ENCODE measurements at places on chromosomes 16 and 17.

DNA sequence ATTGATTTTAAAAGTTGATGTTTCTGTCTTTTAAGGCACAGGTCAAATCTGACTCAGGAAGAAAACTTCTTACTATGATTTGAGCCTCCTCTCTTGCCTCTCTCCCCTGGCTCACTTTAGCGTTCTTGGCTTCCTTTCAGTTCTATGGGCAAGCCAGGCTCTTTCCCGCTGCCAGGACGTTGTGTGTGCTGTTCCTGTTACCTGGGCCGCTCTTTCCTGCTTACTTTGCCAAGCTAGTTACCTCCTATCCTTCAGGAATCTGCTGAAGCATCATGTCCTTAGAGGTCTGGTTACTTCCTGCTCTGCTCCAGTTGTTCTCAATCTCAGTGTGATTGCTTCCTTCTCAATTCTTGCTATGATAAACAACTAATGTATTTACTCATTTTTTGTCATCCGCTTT lies 1108.5 kb upstream of the EEF2KMT start:
- DNase-seq: no peak

DNA sequence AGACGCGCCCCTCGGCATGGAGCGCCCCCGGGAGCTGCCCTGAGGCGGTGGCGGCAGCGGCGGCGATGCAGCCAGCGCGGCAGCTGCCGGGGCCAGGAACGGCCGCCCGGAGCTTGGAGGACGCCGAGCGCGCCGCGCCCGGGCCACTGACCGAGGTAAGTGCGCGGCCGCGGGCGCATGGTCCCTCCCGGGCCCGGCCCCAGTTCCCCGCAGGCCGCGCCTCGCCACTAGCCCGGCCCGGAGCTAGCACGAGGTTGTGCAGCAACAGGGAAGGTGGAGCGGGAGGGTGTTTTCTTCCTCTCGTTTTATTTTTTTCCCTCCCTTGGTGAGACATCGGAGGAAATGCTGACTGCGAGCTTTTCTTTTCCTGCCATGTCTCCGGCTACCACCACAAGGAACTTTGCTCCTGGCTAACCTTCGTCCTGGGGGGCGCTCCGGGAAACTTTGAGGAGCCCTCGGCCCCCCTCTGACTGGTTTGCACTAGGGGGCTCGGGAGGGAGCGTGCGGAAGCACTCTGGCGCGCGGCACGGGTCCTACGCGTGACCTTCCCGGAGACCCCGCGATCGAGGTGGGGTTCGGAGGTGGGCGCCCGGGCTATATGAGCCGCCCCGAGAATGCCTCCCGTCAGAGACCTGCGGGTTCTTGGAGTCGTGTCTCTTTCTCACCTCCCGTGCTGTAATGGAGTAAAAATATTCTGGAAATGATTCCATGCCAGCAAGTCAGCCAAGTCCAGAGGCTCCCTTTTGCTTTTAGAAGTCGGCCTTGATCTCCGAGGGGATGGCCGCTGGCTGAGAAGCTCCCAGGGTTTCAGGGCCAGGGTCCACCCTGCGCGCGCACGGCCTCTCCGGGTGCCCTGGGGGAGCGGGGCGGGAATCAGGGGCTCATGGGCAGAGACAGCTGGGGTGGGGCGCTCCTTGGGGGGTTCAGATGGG lies 868 bp downstream of the KCNJ12 start:
- no peak for DNase-seq

GRCh38 chr16:74623214-74623838 lies 16.4 kb upstream of the GLG1 start:
- DNase-seq: no peak

DNA sequence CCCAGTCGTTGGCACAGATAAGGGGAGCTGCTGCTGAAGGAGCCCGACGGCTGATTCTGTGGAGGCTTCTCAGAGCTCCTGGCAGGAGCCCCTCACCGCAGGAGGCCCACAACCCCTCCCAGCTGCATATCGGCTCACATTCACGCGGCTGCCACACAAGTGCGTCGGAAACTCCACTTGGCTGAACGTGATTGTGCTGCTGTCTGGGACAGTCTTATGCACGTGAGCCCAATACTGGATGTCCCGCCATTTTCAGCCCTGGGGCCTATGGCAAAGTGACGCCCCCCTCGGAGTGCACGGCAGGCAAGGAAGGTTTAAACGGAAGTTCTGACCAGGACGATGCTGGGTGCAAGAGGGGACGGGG lies 8.7 kb upstream of the PITPNA start:
- no peak for DNase-seq

GRCh38 chr17:17567631-17568030 lies 23.9 kb downstream of the PEMT start:
- no peak for DNase-seq

- DNase-seq: no peak
Observed at GRCh38 chr16:80518436-80518835, 22.4 kb upstream of the DYNLRB2 start.

DNA sequence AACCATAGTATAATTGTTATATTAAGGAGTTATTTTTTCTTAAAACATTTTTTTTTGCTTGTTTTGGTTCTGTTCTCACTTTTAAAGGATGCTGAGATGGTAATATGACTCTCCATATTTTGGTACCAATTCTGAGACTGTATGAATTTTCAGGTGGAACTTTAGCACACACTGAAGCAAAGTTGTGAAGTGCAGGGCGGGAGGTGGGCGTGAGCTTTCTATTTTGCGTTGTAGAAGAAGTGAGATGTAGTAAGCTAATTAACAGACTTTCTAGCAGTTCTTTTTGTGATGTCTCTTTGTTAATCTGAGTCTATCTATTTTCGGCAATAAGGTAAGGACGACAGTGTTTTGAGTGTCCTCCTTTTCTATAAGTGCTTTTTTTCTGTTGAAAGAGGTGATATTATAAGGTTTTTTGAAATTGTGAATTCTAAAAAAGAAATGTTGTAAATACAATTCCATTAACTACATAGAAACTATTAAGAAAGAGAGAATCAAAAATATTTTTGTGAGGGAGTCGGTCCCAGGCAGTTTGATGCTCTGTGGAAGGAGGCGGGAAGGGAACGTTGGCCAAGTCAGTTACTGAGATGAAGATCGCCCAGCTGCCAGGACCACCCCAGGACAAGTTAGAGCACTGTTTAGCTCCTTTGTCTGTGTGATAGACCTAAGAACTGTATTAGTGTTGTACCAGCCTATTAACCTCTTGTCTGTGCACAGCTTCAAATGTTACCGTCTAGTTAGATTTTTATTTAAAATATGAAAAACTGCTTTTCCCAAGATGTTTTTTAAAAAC lies 65.0 kb downstream of the CCDC182 start:
- no peak for DNase-seq

- no peak for DNase-seq
Observed at GRCh38 chr16:87180069-87180468, 137.1 kb downstream of the C16orf95 start.

DNA sequence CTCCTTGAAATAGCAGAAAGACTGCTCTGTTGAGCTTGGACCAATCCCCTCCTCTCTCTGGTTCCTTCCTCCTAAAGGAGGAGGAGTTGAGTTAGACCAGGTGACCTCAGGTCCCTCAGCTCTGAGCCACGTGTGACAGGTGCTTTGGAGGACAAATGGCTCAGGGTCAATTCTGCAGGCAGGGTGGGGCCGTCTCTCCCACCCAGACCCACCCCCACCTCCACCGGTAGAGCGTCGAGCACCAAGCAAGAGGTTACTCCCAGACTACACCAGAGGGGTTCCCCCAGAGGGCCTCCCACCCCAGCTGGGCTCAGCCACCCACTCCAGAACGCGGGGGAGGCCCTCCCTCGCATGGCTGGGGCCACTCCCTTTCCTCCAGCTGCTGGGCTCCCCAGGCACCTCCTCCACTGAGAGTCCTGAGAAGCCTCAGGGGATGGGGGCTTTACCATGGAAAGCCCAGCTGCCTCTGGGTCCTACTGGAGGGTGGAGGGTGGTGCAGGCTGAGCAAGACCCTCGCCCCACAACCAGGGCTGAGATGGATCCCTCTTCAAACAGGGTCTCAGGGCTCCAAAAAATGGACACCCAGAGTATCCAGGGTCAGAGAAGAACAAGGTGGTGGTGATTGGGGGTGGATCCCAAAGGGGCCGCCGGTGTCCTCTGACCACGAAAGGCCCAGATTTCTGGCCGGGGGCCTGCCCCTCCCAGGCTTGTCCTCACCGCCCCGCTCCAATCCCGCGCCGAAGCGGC lies 7.6 kb downstream of the MYO1C start:
- DNase-seq: peak; percentile 32

DNA sequence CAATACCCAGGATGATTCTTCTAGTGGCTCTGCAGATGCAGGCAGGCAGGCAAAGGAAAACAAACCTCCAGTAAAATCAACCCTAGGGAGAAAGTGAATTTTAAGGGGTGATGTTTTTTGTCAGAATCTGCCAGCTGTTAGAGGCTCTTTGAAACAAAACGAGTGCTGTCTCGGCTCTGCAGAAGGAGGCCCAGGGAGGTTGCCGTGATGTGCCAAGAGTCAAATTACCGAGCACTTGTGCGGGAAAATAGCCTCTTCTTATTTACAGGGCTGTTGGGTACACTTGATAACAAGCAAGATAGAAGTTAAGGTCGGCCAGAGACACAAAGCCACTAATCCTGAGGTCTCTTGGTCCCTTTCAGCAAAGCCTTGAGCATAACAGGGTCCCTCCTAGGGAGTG lies 68.9 kb upstream of the EEF2KMT start:
- DNase-seq: no peak

DNA sequence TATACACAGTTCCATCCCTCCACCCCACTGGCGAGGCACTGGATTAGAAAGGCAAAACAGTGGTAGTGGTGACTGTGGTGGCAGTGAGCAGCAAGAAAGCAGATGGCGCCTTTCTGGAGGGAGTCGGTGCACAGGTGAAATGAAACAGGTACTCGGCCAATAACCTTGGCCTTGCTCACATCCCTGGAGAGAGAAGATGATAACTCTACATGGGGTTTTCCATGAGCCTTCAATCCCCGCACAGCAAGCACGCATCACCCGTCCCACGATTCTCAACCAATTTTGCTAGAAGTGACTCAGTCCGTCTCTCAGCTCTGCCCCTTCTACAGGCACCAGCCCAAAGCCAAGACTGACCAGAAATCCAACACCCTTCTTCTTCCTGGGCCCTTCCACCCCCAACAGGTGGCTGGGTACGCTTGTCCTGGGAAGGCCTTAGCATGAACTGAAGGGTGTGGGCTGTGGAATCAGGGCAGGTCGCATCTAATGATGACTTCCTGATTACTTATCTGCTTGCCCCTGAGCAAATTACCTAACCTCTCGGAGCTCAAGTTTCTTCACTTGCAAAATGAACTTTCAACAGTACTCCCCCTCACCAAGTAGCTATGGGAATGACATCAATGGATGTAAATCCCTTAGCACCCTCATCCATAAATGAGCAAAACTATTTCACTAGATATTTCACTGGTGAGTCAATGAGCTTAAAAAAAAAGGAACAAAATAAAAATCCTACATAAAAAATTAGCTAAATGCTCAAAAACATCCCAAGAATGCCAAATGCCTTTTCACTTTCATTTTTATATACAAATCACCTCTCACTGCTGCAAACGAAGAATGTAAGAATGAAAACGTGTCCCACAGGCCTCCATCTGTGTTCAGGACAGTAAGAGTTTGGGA lies 18.0 kb downstream of the XPO6 start:
- DNase-seq: no peak

- no peak for DNase-seq
Observed at GRCh38 chr16:73347500-73348375, 299.8 kb upstream of the ZFHX3 start.

GRCh38 chr17:42904110-42904469 lies 3.5 kb downstream of the G6PC1 start:
- DNase-seq: no peak
